ENCODE measurements at places on chromosomes 5 and 9. TPM values are rescaled to one million over a fixed set of nuclear protein-coding genes. Genes with fewer than 3 reads are reported as not detected.

DNA sequence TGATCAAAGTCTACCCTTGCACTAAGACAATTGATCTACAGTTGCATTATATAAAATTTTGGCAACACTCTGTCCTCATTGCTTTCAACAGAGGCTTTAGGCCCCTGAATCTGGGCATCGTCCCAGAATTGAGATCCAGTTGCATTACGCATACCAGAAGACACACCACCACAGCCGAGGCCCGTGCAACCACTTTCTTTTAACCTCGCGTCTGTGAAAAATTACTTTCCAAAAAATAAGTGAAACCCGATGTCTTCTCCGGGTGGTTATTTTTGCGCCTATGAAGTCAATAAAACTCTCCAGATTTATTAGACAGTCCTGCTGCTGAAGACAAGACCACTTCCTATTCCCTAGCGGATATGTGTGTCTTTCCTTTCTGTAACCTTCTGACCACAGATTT lies 52.1 kb upstream of the NFIB start:
- DNase-seq = peak; percentile 84

DNA sequence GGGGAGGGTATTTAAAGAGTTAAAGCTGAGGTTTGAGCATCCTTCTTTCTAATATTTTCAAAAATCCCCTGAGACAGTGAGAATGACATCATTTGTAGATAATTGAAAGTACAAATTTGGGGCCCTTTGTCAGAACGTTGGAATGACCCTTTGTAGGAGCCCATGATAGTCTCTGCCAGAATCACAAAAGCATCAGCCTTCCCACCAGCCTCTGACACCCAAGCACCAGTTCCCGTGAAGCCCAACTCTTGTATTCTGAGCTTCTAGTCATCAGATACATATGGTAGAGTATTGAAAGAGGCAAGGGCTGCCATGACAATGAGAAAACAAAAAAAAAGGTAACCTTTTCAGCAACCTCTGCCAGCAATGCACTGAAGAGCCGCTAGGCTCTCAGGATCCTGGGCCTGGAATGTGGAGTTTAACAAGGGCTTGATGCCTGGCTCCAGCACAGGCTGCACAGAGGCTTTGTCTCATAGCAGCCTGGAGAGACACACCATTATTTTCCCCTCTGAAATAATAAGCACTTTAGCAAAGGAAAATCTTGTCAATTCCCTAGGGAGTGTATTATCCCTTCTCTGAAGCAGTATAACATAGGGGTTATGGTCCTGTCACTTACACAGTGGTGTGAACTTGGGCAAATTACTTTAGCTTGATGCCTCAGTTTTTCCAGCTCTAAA lies 114.4 kb downstream of the ZNF608 start:
- DNase-seq = no peak

DNA sequence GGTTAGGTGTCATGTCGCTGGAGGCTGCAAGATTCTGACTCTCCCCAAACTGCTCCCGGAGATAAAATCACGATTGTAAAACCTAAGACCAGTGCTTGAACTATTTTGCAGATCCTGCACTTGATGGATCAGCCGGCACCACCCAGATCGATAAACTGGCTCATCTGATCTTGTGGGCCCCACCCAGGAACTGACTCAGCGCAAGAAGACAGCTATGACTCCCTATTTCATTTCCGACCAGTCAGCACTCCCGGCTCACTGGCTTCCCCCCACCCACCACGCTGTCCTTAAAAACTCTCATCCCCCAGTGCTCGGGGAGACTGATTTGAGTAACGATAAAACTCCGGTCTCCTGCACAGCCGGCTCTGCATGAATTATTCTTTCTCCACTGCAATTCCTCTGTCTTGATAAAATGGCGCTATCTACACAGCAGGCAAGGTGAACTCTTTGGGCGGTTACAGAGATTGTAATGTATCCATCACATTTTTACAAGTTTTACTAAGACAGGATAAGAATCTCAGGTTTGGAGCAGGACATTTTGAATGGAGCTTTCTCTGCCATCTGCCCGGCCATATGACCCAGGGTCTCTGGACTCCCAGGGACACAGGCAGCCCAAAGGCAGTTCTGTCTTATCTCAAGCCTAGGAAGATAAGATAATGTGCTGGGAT lies 10.6 kb upstream of the PPP1R26 start:
- DNase-seq = no peak

GRCh38 chr5:76809141-76809540 lies 9.7 kb upstream of the F2RL1 start:
- no peak for DNase-seq

GRCh38 chr5:143826951-143827444 lies 15.0 kb downstream of the HMHB1 start:
- DNase-seq = no peak

GRCh38 chr9:128825923-128826700 lies 3.5 kb downstream of the SPOUT1 start:
- no peak for DNase-seq

GRCh38 chr9:81759680-81760215 lies 70.4 kb upstream of the TLE1 start:
- peak; percentile 3 for DNase-seq

- no peak for DNase-seq
Observed at GRCh38 chr9:34382879-34383278, 6.2 kb upstream of the MYORG start.

The FBP1 gene
- 21.6 TPM for polyA plus RNA-seq

The SV2C gene
- polyA plus RNA-seq = 0.30 TPM

All from right lung (tissue), 10 donors.